CD4-positive, alpha-beta T cell treated with Interleukin-12 subunit alpha and Interleukin-12 subunit beta, for 1 hour (primary cell): ENCODE measurements at places on chromosomes 7 and 10.

- no peak for DNase-seq
Measured at GRCh38 chr7:73622909-73623797, 1.2 kb downstream of the MLXIPL start.

DNA sequence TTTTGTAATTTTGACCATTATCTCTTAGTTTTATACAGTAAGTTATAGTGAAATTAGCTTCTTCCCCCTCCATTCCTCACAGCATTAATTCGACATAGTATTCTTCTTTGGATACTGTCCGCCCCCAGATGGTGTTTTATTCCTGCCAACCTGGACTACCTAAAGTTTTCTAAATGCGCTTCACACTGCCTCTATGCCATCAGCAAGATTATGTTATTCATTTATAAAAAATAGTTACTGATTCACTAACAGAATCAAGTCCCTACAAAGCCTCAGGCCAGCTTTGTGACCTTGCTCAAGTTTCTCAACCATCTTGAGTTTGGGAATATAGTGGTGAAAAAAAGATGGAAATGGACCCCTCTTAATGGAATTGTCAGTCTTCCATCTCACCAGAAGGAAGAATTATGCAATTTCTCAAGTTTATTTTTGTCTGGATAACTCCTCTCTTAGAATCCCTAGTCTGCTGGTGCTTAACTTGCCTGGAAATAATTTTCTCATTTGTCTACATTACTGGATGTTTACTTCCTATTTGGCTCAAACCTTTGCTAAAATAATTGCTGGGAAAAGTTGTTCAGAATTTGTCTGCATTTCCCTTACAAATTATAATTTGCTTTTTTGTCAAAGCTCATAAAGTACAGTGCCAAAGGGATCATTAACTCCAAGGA, 16.7 kb upstream of the FGL2 start:
- no peak for DNase-seq

DNA sequence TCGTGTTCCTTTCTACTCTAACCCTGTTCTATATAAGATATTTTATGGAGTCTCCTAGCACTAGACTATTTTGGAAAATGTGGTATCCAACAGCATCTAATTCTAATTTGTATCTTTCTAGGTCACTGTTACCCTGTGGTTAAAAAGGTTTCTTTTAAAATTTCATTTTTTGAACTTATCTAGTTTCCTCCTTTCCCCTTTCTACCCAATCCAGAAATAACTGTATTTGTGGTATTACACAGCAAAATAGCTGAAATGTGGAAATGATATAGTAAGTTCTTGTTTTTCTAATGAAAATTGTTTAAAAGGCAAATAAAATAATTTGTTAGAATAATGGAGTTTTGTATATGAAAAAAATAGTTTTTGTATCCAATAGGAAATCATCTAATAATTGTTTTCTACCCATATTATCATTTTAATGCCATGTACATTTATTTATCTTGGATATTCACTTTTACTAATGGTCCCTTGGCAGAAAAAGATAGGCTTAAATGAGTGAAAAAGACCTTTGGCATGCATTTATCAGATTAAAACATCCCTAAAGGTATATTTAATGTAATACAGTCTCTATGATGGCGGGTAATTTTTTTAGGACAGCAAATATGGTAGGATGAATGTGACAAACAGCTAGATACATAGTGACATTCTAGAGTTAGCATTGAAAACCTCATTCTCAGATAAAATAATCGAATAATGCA, 175.5 kb upstream of the PLXDC2 start:
- DNase-seq: no peak

DNA sequence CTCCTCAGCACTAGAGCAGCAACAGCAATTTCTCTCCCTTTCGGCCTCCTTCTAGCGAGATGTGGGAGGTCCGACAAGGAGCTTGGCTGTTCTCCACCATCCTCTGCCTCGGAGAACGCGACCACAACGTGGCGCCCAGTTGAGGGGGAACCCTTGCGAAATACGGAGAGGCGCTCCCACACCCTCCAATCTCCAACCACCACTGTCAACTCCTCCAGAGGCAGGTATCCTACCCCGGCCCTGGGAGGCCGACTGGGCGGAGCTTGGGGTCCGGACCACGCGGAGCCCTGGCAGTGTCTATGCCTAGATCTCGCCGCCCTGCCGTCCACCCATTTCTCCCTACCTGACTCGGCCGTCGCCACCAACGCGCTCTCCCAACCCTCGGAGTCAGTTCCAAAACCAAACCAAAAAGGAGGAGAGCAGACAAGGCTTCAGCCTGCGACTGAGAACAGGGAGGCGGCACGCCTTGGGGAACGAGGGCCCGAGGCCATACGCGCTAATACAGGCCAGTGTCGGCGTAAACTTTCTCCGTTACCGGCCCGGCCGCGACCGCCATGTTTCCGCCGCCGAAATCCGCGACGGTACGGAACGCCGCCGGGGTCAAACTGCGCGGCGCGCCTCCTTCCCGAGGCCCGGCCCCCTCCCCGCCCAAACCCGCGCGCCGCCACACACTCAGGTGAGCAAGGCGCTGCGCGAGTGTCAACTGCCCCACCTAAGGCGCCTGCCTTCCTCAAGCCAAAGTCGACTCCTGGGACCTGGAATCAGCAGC, at the start of gene TMEM168:
Gene TMEM168 (minus strand): TSS at position 577 of the 769 bp plus-strand sequence. CDS start 5,568 bp downstream, outside the sequence.
- DNase-seq: peak; percentile 89

- DNase-seq: peak; percentile 57
Measured at GRCh38 chr10:124732931-124733570, 11.1 kb downstream of the FAM53B start.

DNA sequence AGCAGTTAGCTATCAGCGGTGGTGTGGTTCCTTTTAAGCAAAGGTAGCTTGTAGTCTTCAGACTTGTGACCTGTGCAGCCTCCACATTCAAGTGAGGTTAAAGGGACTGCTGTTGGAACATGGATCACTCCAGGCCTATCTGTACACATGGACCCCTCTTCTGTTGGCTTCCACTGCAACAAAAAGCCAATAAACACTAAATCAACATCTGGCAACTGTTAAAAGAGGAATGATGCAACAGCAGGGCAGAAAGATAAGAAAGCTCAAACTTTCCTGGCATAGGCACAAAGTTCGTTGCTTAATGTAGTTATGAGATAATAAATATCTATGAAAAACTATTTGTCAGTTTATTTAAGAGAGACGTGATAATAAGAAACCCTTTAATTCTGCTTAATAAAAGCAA, 4.0 kb upstream of the MINPP1 start:
- no peak for DNase-seq
